CD4-positive, CD25-positive, alpha-beta regulatory T cell (primary cell): ENCODE measurements at places on chromosomes 4 and X. TPM values are rescaled to one million over a fixed set of nuclear protein-coding genes. Genes with fewer than 3 reads are reported as not detected.
A peak's percentile ranks its signal among the peaks of the same experiment; 100 is the strongest.

- H3K4me1 ChIP-seq = no peaks in the 10 kb centered on the region
- no peaks in the 10 kb centered on the region for H3K27me3 ChIP-seq
- DNase-seq = no peak
- no peak overlapping the region for H3K27ac ChIP-seq
Measured at GRCh38 chr4:125011646-125012045, 299.1 kb upstream of the ANKRD50 start.

Gene CNGA1
- not detected for polyA plus RNA-seq

GRCh38 chr4:126435491-126435890 is 1120.7 kb downstream of the FAT4 start:
- H3K27me3 ChIP-seq = no peaks in the 10 kb centered on the region
- no peak overlapping the region for H3K27ac ChIP-seq
- no peak for DNase-seq
- no peak overlapping the region for H3K4me3 ChIP-seq

- no peak for DNase-seq
- H3K27me3 ChIP-seq = peaks cover 5% of the 10 kb centered on the region
- no peaks in the 10 kb centered on the region for H3K4me1 ChIP-seq
- no peak overlapping the region for H3K4me3 ChIP-seq
Measured at GRCh38 chr4:120801137-120801758, 121.3 kb downstream of the PRDM5 start.

- H3K27ac ChIP-seq = no peak overlapping the region
- no peak for DNase-seq
- no peak overlapping the region for H3K4me3 ChIP-seq
- no peaks in the 10 kb centered on the region for H3K36me3 ChIP-seq
Measured at GRCh38 chr4:153018031-153018430, 81.9 kb downstream of the FHDC1 start.

GRCh38 chr4:3442959-3443749 is 1.4 kb downstream of the HGFAC start:
- no peak overlapping the region for H3K4me3 ChIP-seq
- no peaks in the 10 kb centered on the region for H3K36me3 ChIP-seq
- no peaks in the 10 kb centered on the region for H3K27me3 ChIP-seq
- H3K4me1 ChIP-seq = peaks cover 7% of the 10 kb centered on the region
- no peak overlapping the region for H3K27ac ChIP-seq

GRCh38 chr4:143351774-143352451 is 15.2 kb downstream of the GAB1 start:
- H3K4me1 ChIP-seq = no peaks in the 10 kb centered on the region
- H3K27ac ChIP-seq = no peak overlapping the region
- peaks cover 2% of the 10 kb centered on the region for H3K27me3 ChIP-seq
- DNase-seq = no peak
- H3K4me3 ChIP-seq = no peak overlapping the region
- no peaks in the 10 kb centered on the region for H3K36me3 ChIP-seq

GRCh38 chrX:94058728-94059382 is 384.8 kb downstream of the FAM133A start:
- no peaks in the 10 kb centered on the region for H3K4me1 ChIP-seq
- no peaks in the 10 kb centered on the region for H3K27me3 ChIP-seq
- H3K4me3 ChIP-seq = no peak overlapping the region
- peak; percentile 7 for DNase-seq
